ENCODE measurements at places on chromosomes 5 and 9. TPM values are rescaled to one million over a fixed set of nuclear protein-coding genes. Genes with fewer than 3 reads are reported as not detected.

NEUROG1 gene
- not detected for polyA plus RNA-seq

EGFL7 gene
- polyA plus RNA-seq, result 38.8 TPM

SELENOP gene
- 433 TPM for polyA plus RNA-seq

SPAAR gene
- 1.4 TPM for polyA plus RNA-seq

GRCh38 chr5:146744068-146744745 is 134.3 kb downstream of the PPP2R2B start:
- no peak for DNase-seq

DNA sequence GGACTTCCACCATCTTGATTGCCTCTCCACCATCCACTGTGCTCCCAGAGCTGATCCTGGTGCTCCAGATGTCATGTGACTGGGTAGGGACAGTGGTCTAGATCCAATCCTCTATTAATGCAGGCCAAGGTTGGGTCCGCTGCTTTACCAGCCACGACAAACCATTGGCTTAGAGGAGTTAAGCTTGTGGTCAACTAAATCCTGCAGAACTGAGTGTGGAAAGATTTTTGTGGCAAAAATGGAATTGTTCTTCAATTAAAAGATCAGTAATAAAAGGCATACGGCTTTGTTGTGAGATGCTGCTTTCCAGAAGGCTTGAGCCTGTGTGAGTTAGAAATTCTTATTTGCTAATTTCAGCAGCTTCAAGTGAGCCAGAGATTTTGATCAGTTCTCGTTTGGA is 30.7 kb downstream of the SLC1A3 start:
- DNase-seq, result no peak

DNA sequence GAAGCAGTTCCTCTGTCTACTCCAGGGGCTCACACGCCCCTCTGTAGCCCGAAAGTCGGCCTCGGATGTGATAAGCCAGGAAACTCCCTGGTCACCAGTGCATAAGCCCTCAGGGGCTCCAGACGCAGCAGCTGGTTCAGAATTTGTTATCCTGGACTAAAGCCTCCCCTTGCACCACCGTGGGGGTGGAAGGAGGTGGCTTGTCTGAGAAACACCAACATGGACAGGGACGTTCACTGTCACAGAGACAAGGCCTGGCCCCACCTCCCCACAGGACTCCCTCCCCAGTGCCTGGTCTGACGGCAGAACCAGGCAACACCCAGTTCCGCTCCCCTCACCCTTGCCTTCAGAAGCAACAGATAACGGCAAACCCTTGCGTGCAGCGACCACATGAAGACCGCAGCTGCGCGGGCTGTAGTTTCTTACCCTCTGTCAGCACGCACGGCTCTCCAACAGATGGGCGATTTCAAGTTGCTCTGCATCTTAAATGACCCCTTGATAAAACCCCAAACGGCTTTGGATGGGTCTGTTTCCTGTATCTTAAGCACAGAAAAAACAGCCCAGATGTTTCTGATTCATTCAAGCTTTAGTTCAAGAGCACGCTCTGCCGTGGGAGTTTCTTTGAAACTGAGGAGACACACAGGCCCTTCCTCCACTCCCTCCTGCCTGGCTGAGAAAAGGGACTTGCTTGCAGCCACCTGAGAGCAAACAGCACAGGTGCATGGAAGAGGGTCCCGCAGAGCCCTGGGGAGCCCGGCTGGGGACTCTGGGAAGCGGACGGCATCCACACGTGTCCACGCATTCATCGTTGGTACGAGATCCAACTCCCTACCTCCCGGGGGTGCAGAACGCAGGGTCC is 44.7 kb upstream of the NKD2 start:
- peak; percentile 71 for DNase-seq

DNA sequence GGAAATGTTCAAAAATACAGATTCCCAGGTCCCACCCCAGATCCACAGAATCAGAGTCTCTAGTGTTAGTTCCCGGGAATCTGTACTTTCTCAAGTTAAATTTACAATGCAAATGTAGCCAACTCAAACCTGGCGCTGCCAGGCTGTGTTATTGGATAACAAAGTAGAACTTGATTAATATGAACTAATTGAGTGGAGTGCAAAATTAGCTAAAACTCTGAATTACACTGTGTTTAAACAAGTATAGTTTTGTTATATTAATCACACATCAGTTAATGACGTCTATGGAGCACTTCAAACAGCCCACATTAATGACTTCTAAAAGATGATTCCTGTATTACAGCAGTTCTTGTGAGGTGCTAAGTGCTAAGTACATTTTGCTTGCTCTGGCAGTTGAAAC is 32.4 kb upstream of the CYFIP2 start:
- no peak for DNase-seq

GRCh38 chr9:113675475-113675941 is 200.6 kb upstream of the ZNF618 start:
- no peak for DNase-seq

DNA sequence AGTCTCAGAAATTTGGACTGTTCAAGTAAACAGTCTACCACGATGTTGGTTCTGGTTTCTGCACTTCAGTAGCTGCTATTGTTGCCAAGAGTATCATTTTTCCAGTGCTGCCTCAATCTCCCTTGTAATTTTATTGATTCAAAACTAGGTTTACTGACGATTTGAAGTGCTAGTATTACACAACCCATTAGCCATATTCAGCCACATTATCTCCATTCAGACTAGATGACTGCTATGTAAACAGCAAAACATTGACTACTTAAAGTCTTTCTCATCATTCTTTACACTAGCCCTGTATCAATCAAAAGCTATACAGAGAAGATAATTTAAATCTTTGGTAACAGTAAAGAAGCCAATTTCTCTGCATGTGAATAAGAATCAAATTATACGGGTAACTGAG is 102.0 kb upstream of the TSLP start:
- DNase-seq, result no peak

GRCh38 chr5:132199116-132199680 is 28.5 kb downstream of the P4HA2 start:
- DNase-seq, result no peak

DNA sequence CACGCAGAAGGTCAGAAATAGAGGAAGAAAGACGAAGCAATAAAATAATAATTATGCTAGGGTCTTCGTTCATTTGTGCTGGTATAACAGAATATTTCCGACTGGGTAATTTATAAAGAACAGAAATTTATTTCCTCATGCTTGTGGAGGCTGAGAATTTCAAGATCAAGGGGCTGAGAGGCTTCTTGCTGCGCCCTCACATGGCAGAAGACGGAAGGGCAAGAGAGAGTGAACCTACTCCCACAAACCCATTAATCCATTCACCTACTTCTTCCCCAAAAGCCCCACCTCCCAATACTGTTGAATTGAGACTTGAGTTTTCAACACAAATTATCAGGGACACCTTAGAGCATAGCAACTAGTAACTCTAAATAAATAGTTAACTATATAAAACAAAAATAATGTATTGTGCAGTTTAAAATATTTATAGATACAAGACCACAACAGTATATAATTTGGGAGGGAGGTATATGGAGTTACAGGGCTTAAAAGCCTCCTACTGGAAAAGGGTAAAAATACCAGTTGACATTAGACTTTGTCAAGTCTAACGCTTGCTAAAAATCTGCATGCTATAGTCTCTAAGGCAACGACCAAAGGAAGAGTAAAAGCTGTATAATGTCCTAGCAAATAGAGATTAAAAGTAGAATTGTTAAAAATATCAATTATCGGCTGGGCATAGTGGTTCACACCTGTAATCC is 40.3 kb upstream of the NAA35 start:
- DNase-seq, result no peak

- DNase-seq, result no peak
Observed at GRCh38 chr5:97044052-97044451, 98.4 kb downstream of the LIX1 start.

- DNase-seq, result no peak
Observed at GRCh38 chr5:39447968-39448367, 23.2 kb upstream of the DAB2 start.

GRCh38 chr9:121368745-121369144 is 1.3 kb downstream of the STOM start:
- DNase-seq, result no peak

DNA sequence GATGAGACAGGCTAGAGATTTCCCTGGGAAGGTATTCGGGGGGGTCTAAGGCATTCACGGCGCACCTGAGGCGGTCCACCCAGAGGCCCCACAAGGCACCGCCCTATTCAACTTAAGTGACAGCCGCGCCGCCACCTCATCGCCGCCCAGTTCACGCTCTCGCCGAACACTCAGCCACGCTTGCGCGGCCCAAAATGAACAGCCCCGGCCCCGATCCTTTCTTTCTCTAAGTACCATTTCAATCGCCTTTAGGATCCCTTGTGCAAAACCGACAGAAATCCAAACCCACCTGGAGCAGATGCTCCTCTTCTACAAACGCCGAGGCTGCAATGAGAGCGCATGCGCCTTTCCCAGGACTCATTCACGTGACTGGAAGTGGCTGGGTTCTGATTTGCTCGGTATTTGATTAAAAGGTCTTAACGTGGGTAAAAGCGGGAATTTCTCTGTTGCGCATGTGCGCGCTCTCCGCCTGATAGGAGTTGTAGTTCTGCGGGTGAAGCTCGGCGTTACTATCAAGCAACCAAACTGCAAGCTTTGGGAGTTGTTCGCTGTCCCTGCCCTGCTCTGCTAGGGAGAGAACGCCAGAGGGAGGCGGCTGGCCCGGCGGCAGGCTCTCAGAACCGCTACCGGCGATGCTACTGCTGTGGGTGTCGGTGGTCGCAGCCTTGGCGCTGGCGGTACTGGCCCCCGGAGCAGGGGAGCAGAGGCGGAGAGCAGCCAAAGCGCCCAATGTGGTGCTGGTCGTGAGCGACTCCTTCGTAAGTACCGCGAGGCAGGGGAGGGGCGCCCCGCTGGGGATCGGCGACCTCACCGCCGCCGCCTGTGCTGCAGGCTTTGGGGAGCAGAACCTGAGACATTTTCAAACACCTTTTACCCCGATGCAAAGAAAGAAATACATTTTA is at the start of the genes ARSK and SKIC3:
Gene ARSK (plus strand): TSS at position 455 of the 902 bp plus-strand sequence. CDS start 178 bp downstream, at position 633.
Gene SKIC3 (minus strand): TSS at position 331 of the 902 bp plus-strand sequence. CDS start 7,827 bp downstream, outside the sequence.
- DNase-seq, result peak; percentile 99
